T-helper 1 cell treated with Interleukin-12 subunit alpha and Interleukin-12 subunit beta and Interleukin-4 antibody, amounts not matched to agents 30 ng/mL and 1 ng/mL, for 36 hours (primary cell): ENCODE measurements at places on chromosomes 13 and 19. TPM values are rescaled to one million over a fixed set of nuclear protein-coding genes. Genes with fewer than 3 reads are reported as not detected.

The SPACA4 gene
- not detected in 2 replicates for total RNA-seq

The RDH8 gene
- not detected in 2 replicates for total RNA-seq

The OR7D4 gene
- total RNA-seq = not detected in 2 replicates

The KLK3 gene
- not detected in 2 replicates for total RNA-seq

The NAXD gene
- total RNA-seq = 27.1 and 27.2 TPM in 2 replicates

The IGFL1 gene
- total RNA-seq = not detected in 2 replicates

The CEACAM8 gene
- not detected in 2 replicates for total RNA-seq

The CLEC17A gene
- total RNA-seq = not detected in 2 replicates

The OR4F17 gene
- not detected in 2 replicates for total RNA-seq

The NR1H2 gene
- total RNA-seq = 67.4 and 72.1 TPM in 2 replicates
